NCI-H1694 treated with DMSO at 0.1 percent for 48 hours (cell line): ENCODE measurements at places on chromosomes 16 and 17.
A peak's percentile ranks its signal among the peaks of the same experiment; 100 is the strongest.

DNA sequence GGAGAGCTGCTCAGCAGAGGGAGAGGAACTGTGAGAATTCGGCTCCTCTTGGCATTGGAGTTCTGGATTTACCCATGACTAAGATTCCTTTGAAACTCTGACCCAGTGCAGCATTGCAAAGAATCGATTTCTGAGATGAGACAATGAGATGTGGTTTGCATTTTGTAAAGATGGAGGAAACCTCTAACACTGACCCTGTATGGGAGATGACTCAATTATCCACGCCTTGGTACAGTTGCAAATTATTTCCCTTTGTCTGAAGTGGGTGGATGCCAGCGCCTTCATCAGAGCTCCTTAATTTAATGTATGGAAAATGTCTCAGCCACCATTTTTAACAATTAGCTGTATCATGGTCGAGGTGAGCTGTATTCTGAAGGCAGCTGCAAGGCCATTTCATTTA is 53.4 kb downstream of the NUP93 start:
- DNase-seq, result no peak

DNA sequence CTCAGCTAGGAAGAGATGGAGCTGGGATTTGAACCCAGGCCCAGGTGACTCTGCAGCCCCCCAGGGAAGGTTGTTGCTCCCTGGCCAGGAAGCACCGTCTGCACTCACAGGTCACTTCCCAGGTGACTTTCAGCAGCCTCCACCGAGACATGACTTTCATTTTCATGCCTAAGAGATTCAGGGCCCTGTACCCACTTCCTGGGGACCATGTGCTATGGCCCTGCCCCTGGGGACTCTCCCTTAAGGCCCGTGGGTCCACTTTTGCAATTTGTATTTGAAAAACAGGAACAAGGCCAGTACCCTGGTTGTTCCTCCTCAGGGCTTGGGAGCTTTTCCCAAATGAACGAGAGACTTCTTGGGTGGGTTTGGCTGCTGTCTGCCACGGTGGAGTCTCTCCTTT is 191.0 kb downstream of the IRF8 start:
- DNase-seq, result no peak

DNA sequence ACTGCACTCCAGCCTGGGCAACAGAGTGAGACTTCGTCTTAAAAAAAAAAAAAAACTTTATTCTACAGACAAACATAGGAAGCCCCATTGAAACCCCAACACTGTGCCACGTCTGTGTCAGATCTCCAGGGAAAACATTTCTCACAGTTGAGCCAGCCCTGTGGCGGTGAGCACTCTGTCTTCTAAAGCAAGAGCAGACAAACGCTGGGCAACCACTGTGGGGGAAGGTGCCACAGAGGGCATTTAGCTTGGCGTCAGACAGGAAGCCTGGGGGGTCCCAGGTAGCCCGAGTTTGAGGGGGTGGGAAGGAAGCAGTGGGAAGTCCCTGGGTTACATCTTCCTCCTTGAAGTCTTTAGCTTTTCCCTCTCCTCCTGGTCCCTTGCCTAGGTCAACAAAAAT is 16.0 kb downstream of the C17orf100 start:
- DNase-seq, result no peak

DNA sequence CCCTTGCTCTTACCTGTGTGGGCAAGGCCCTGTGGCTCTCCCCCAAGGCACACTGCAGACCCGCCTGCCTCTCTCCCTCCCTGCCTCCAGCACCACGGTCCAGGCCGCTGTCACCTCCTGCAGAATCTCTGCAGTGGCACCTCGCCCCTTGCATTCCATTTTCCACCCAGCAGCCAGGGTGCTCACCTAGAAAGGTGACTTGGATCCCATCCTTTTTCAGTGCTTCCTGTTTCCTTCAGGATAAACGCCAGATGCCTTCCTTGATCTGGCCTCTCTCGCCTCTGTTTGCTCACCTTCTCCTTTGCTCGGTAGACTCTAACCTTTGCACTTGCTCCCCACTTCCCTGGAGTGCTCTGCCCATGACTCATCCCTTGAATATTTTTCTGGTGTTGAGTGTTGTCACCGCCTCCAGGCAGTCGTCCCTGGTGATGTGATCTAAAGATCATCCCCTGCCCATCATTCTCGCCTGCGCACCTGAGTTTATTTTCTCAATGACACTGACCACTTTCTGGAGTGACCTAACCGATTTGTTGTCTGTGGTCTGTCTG is 79.2 kb upstream of the LGALS9 start:
- no peak for DNase-seq

GRCh38 chr16:83045790-83046189 is 419.0 kb downstream of the CDH13 start:
- DNase-seq, result no peak

DNA sequence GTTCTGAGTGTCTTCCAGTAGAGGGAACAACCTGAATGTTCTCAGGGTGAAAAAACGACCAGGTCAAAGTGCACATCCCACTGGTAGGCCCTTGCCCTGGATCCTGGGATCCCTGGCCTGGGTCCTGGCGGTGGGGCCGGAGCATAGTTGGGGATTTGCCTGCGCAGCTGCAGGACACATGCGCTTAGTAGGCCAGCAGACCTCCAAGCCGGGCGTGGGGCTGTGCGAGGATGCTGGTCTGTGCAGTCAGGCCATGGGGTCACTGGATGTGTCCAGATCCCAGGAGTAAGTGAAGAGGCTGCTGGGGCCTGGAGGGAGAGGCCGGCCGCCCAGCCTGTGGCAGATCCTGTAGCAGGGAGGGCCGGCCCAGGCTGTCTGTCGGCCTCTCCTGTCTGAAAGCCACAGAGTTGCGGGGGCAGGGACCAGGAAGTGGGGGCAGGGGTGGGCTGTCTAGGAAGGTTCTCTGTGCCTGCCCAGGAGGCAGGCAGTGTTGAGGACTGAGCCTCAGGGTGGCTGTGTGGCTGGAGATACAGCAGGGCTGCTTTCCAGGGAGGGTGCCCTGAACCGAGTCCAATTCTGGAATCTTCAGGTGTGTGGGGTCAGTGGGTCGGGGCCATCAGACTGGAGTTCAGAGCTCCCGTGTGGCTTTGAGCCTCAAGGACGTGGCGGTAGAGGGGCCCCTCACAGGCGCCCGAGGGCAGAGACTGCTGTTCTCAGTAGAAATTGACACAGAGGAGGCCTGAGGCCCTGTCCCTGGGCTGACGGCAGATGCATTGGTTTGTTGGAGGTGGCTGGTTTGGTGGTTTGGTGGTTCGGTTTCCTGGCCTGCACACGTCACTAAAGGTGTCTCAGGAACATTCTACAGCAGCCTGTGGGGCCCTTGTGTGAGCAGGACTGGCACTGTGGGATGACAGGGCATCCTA is 17.2 kb upstream of the NUDT16L1 start:
- no peak for DNase-seq

- DNase-seq, result no peak
Observed at GRCh38 chr17:75821552-75821951, 22.7 kb downstream of the UNC13D start.

DNA sequence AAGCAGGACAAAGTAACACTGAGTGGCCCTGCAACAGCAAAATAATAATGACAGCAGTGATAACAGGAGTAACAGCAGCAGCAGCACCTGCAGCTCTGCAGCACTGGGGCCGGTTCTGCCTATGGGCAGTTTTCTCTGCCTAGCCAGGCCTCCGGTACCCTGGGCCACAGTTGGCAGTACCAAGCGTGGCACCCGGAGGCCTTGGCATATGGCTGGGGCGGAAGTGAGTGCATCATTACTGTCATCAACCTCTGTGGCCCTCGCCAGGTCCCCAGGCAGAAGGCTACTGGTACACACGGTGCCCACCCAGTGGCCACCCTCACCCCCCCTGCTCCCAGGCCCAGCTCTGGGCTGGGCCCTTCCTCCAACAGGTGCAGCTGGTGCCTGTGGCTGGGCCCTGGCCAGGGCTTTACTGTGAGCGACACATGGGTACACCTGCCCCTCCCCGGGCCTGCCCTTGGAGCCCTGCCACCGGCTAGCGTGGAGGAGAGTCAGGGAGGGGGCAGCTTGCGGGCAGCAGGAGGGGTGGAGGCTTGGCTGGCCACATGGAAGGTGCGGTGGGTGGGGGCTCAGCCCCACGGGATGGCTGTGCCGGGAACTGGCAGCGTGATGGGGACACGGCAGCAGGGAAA is 3.0 kb downstream of the KCNJ12 start:
- no peak for DNase-seq

DNA sequence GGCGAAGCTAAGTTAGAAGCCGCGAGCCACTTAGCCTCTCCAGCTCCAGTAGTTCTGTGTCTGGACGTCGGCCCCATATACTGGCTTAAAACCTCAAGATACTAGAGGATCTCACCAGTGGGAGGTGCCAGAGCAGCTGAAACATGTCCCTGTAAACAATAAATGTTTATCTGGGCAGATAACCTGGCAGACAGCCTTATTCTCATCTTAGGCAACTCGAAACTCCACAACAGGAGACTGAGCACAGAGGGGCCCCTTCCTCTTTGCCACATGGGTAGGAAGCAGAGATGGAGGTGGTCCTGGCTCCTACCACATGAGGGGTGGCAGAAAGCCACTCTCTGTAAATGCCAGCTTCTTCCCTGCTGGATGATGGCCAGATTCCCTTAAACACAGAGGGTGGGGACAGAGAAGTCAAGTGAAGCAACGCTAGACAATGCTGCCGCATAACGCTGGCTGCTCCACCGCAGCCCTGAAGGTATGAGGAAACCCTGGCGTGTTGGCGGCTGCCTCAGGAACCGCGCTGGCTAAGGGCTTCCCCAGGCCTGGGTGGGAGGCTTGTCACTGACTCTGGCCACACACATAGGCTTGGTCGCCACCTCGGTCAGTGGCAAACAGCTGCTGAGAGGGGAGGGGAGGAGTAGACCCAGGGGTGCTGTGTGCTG is 67.9 kb downstream of the HIC1 start:
- DNase-seq, result peak; percentile 51

GRCh38 chr17:63137163-63137562 is 171.1 kb downstream of the TANC2 start:
- DNase-seq, result no peak
